NCI-H187 (cell line): ENCODE measurements at places on chromosomes 1 and 21.

DNA sequence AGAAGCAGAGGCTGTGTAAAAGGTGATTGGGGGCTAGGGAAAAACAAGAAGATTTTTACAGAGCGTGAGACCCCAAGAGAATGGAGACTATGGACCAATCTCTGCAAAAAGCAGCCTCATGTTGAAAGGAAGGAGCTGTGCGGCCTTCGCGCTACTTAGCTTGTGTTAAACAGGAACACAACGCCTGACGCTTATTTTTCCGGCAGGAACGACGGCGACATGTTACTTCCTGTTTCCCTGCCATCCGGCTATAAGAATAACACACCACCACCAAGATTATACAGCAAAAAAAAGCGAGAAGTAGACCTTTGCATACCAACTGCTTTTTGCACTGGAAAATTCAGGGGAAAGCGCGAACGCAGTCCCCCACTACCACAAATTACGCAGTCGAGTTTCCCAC, 272.7 kb downstream of the FAM72C start:
- DNase-seq, result no peak

DNA sequence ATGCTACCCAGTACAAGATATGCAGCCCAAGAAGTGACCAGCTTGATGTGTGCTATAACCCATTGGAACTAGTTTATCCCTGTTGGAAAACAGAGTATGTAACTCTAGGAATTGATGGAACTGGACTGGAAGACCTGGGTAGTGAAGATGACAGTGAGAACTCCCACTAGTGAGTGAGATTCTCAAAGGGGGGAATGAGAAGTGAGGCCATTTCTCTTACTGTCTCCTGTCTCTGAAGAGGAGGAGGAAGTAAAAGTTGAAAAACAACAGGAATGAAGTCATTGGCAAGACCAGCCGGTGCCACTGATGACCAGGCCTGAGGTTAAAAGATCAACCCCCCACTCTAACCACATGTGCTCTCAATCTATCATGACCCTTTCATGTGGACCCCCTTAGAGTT, 20.9 kb downstream of the PLA2G2F start:
- DNase-seq, result no peak

DNA sequence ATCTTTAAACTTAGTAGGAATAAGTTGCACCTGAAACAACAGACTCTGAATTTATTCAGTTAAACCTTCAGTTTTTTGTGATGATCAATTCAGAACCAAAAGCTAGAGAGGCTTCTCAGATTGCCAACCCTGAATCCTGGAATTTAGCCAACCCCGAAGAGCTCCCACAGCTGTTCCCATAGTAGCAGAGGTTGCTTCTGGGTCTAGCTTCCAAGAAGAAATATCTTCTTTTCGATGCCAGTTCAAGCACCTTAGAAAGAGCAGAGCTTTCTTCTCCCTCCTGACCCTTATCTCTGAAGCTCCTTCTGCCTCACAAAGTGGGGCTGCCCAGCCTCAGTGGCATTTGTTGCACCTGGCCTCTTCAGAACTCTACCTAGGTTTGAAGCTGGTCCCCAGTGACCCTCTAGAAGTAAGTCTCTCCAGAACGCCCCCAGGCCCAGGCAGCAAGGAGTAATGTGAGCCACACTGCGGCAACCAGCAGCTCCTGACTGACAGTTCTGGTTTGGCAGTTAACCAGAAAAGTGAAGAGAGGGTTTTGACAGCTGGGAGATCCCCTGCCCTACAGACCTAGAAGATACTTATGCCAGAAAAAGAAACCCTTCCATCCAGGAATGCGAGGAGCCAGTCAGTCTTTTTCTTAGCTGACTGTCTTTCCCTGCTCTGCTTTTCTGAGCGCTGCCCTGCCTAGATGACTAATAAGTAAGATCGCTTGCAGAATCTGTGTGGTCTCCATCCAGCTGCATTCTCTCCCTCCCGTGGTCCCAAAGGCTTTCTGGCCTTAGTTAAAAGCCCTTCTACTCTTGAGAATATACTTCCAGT, 165.9 kb downstream of the ADGRL4 start:
- DNase-seq, result no peak

DNA sequence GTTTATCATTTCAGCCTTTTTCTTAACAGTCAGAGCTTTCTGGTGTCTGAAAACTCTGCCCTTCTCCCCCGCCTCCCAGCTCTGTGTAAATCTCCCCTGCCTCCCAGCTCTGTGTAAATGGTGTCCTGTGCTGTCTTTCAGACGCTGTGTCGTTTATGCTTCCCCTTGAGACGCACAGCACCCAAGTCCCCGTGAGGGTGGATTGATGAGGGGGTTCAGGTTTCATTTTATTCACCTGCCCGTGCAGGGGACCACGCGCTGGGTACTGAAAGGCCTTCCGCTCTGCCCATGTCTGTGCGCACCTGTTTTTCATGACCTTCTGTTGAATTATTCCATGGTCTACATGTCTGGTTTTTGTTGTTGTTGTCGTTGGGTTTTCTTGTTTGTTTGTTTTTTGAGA, 108.2 kb upstream of the COL6A1 start:
- DNase-seq, result no peak
